ENCODE measurements at places on chromosomes 6 and 20.

- no peaks in the 10 kb centered on the region for H3K36me3 ChIP-seq
- H3K27me3 ChIP-seq: no peaks in the 10 kb centered on the region
- DNase-seq: no peak
- no peak overlapping the region for H3K27ac ChIP-seq
Measured at GRCh38 chr6:31125586-31126363, 5.5 kb upstream of the CDSN start.

- no peak overlapping the region for H3K27ac ChIP-seq
- no peaks in the 10 kb centered on the region for H3K27me3 ChIP-seq
- no peak for DNase-seq
Measured at GRCh38 chr6:17161076-17161475, 59.2 kb downstream of the STMND1 start.

DNA sequence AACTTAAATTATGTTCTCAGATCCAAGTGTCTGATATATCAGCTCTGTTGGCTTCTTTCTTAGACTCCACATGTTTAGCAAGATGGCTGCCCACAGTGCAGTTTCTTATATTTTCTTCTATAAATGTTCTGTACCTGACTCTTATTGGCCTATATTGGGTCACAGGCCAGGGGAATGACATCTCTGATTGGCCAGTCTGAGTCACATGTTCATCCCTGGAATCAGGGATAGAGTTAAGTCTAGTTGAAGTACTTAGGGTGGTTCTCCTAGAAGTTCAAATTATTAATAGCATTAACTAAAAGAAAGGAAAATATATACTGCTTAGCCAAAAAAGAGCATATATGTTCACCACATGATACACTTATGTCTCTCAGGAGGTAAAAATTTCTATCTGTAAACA lies 105.3 kb upstream of the SLC22A16 start:
- H3K27me3 ChIP-seq: no peaks in the 10 kb centered on the region
- DNase-seq: no peak
- H3K36me3 ChIP-seq: no peaks in the 10 kb centered on the region
- H3K4me1 ChIP-seq: no peaks in the 10 kb centered on the region

DNA sequence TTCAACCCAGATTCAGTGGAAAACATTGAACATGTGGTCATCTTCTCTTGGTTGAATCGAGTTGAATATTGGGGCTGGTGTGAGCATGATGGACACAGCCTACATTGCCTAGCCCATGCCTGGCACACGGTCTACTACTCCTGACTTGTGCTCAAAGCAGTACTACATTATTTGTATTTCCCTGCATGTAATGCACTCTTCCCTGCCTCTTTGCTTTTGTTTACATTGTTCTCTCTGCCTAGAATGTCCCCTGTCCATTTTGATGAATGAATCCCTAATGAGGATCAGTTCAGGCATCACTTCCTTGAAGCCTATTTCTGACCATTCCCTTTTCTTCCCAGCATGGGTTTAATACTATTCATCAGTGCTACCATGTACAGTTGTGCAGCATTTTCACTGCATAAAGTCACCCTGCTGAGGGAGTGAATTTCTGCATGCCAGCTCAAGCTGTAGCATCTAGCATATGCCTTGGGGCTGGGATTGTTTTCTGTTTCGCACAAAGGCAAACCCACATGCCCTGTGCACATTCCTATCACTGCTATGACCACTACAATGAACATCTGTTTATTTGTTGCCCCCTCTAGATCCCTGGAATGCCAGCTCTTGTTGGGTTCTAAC lies 75.3 kb upstream of the CCN6 start:
- H3K27ac ChIP-seq: no peak overlapping the region
- no peaks in the 10 kb centered on the region for H3K36me3 ChIP-seq
- no peaks in the 10 kb centered on the region for H3K4me1 ChIP-seq
- H3K27me3 ChIP-seq: no peaks in the 10 kb centered on the region
- H3K4me3 ChIP-seq: no peak overlapping the region
- DNase-seq: no peak
